ENCODE measurements at places on chromosomes 13 and 19. TPM values are rescaled to one million over a fixed set of nuclear protein-coding genes. Genes with fewer than 3 reads are reported as not detected.

DNA sequence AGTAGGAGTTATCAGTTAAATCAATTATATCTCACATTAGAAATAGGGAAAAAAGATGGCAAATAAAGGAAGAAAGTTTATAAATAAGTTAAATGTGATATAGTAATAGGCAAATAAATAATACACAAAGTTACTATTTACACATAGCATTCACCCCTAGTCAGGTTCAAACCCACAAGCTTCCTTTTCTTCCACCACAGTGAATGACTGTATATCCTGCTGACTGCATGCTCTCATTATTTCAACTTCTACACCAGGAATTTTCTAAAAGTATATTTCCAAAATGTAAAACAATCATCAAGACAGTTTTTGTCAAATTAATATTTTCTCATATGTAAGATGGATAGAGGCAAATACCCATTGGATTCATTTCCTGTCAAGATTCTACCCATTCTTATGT lies 548.6 kb upstream of the SLITRK5 start:
- H3K27me3 ChIP-seq = no peaks in the 10 kb centered on the region
- no peaks in the 10 kb centered on the region for H3K4me1 ChIP-seq
- H3K36me3 ChIP-seq = no peaks in the 10 kb centered on the region
- DNase-seq = no peak
- no peak overlapping the region for H3K4me3 ChIP-seq

DNA sequence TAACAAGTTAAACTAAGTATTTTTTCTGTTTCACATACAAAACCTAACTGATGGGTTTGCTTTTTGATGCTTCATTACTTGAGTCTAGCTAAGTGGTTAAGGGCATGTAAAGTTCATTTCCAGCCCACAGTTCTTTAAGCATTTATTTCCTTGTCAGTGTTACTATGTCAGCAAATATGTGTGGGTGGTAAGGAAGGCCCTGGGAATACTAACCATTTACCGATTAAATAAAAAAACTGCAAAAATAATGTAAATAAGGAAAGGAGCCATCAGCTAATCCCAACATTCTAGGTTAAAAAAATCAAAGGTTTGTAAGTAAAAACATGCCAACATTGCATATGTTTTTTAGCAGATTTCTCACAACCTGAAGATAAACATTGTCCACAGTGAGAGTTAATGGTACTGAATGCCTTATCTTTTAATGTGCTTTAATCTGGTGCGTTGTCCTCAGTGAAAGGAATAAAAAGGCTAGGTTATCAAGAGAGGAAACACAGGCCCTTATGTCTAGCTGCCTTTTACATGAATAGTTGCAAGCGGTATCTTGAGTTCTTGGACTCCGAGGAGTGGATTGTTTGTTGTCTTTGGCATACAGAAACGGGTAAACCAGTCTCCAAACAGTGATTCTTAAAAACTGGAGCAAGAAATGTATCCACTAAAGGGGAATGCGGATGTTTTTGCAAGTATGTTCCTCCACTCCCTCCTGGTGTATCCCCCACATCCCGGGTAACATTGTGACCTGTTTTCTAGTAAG lies 949.6 kb upstream of the SLC10A2 start:
- no peak for DNase-seq
- H3K4me3 ChIP-seq = no peak overlapping the region
- H3K27ac ChIP-seq = no peak overlapping the region
- no peaks in the 10 kb centered on the region for H3K4me1 ChIP-seq
- H3K27me3 ChIP-seq = no peaks in the 10 kb centered on the region

DNA sequence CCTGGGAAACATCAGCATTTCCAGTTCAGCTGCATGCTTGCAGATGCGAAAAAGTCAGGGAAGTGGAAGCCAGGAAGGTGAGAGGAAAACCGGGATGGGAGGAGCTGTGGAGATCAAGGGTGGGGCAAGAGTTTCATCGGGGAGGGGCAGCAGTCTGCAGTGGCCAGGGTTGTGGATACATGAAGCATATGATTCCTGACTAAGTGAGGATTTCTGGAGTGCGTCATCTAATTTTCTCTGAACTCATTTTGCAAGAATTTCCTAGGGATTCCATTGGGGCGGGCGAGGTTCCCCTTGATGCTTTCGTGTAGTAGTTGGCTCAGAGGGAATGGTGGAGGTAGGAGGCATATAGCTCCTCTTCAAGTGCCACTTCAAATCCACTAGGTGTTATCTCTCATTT lies 344.1 kb upstream of the TMTC4 start:
- H3K27ac ChIP-seq = no peak overlapping the region
- no peaks in the 10 kb centered on the region for H3K36me3 ChIP-seq
- H3K4me1 ChIP-seq = no peaks in the 10 kb centered on the region

DNA sequence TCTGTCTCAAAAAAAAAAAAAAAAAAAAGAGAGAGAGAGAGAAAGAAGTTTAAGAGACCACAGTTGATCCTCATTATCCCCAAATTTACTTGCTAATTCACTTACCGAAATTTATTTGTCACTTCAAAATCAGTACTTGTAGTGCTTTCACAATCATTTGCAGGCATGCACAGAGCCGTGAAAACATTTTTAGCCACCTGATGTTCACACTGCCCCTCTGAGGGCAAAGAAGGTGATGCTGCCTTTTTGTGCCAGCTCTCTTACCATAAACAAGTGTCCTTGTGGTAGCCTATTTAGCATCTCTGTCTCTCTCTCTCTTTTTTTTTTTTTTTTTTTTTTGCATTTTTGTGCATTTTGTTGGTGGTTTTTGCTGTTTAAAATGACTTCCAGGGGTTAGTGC lies 24.1 kb upstream of the CASP14 start:
- no peaks in the 10 kb centered on the region for H3K36me3 ChIP-seq
- no peaks in the 10 kb centered on the region for H3K4me1 ChIP-seq
- H3K27me3 ChIP-seq = peaks cover 8% of the 10 kb centered on the region
- no peak overlapping the region for H3K4me3 ChIP-seq

DNA sequence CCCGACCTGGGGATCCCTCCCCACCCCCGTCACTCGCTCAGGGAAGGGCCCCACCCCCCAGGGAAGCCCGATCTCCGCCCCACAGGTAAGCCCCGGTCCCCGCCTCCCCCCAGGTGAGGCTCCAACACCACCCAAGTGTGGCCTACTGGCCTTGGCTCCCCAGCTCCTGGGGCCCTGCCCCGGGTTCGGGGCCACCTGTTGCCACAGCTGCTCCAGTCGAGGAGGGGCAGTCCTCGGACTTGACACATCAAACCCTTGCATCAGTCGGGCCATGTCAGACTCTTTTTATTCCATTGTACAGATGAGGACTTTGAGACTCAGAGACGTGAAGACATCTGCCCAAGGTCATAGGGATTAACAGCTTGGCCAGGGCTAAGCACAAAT lies 512 bp downstream of the CC2D1A start:
- H3K27ac ChIP-seq = no peak overlapping the region
- H3K4me1 ChIP-seq = peaks cover 6% of the 10 kb centered on the region
- H3K36me3 ChIP-seq = peaks cover 13% of the 10 kb centered on the region
- peak overlapping the region; percentile 66 for H3K4me3 ChIP-seq

GRCh38 chr13:43996221-43996620 lies 116.5 kb downstream of the LACC1 start:
- no peak for DNase-seq
- H3K27me3 ChIP-seq = no peaks in the 10 kb centered on the region
- no peaks in the 10 kb centered on the region for H3K36me3 ChIP-seq
- no peak overlapping the region for H3K27ac ChIP-seq

- no peaks in the 10 kb centered on the region for H3K27me3 ChIP-seq
- peaks cover 20% of the 10 kb centered on the region for H3K4me1 ChIP-seq
- H3K27ac ChIP-seq = no peak overlapping the region
These were observed 1.9 kb downstream of the MAP1S start for GRCh38 chr19:17721111-17721628.

DNA sequence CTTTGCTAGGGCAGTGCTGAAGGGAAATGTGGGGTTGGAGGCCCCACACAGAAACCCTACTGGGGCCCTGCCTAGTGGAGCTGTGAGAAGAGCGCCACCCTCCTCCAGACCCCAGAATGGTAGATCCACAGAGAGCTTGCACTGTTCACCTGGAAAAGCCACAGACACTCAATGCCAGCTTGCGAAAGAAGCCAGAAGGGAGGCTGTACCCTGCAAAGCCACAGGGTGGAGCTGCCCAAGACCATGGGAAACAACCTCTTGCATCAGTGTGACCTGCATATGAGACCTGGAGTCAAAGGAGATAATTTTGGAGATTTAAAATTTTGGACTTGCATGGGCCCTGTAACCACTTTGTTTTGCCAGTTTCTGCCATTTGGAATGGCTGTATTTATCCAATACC lies 615.4 kb upstream of the MIR17HG start:
- no peak overlapping the region for H3K27ac ChIP-seq
- H3K27me3 ChIP-seq = no peaks in the 10 kb centered on the region
- DNase-seq = no peak

DNA sequence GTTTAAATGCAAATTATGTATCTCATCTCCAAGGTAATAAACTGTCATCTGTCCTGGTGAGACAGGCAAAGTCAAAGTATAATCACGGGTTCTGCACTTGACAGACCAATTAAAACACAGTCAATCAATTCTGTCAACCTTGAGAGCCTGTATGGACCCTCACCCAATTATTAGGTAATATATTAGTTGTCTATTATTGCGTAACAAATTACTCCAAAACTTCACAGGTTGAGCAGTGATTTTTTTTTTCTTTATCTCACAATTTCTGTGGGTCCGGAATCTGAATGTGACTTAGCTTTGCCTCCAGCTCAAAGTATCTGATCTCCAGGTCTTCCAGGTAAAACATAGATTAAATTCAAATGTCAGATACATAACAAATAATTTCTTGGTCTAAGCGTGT lies 707.4 kb upstream of the ARGLU1 start:
- H3K27ac ChIP-seq = no peak overlapping the region
- H3K4me3 ChIP-seq = no peak overlapping the region
- no peak for DNase-seq
- no peaks in the 10 kb centered on the region for H3K36me3 ChIP-seq
- no peaks in the 10 kb centered on the region for H3K4me1 ChIP-seq

DNA sequence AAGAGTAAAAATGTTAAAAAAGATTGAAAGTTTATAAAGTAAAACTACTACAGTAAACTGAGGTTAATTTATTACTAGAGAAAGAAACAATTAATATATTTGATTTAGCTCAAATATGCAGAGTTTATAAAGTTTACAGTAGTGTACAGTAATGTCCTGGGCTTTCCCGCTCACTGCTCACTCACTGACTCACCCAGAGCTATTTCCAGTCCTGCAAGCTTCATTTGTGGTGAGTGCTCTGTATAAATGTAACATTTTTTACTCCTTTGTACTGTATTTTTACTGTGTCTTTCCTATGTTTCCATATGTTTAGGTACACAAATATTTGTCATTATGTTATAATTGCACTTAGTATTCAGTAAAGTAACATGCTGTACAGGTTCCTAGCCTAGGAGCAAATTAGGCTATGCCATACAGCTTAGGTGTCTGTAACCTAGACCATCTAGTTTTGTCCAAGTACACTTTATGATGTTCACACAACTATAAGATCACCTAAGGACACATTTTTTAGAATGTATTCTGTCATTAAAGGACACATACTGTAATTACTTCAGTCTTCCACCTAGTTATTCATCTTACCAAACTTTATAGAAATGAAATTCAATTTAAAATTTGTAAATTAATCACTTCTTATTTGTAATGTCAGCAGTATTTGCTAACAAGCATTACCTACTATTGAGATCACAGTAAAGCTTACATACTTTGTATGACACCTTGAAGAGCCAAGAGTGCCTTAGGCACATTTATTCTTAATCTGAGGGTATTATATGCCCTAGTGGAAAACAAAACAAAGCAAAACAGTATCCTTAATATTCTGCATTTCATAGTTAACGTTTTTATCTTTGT lies 683.4 kb downstream of the PCDH9 start:
- H3K4me1 ChIP-seq = no peaks in the 10 kb centered on the region
- no peaks in the 10 kb centered on the region for H3K27me3 ChIP-seq
- DNase-seq = no peak
- no peak overlapping the region for H3K27ac ChIP-seq
- H3K4me3 ChIP-seq = no peak overlapping the region

GRCh38 chr13:102721800-102722231 lies 27.0 kb upstream of the METTL21C start:
- no peaks in the 10 kb centered on the region for H3K27me3 ChIP-seq
- no peak for DNase-seq
- no peak overlapping the region for H3K4me3 ChIP-seq
- H3K4me1 ChIP-seq = no peaks in the 10 kb centered on the region

- no peak overlapping the region for H3K4me3 ChIP-seq
- H3K36me3 ChIP-seq = no peaks in the 10 kb centered on the region
These were observed 374.4 kb downstream of the SPRY2 start for GRCh38 chr13:79966493-79966895.

GRCh38 chr13:83423381-83423780 lies 458.9 kb downstream of the SLITRK1 start:
- H3K27me3 ChIP-seq = no peaks in the 10 kb centered on the region
- no peak overlapping the region for H3K27ac ChIP-seq
- DNase-seq = no peak
- no peaks in the 10 kb centered on the region for H3K4me1 ChIP-seq
- no peaks in the 10 kb centered on the region for H3K36me3 ChIP-seq

DNA sequence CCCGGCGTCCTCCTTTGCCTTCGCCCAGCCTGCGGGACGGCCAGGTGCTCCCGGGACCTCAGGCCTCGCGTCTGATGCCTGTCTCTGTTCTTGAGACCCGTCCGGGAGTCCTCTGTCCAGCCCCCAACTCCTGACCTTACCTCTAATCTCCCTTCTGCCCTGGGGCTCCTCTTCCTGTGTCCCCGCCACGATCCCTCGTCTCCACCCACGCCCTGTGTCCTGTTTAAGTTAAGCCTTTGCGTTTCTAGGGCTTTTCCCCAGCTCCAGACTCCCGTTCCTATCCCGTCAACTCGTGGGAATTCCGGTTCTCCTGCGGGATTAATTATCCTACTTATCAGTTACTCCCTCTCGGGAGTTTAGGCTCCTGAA lies 686 bp downstream of the LENG8 start:
- H3K4me1 ChIP-seq = peaks cover 16% of the 10 kb centered on the region
- H3K4me3 ChIP-seq = peak overlapping the region; percentile 84
- no peaks in the 10 kb centered on the region for H3K27me3 ChIP-seq
- peak overlapping the region; percentile 98 for H3K27ac ChIP-seq

GRCh38 chr13:52173373-52173772 lies 14.0 kb upstream of the NEK3 start:
- no peak overlapping the region for H3K27ac ChIP-seq
- H3K4me1 ChIP-seq = no peaks in the 10 kb centered on the region
- peaks cover 23% of the 10 kb centered on the region for H3K36me3 ChIP-seq
- H3K27me3 ChIP-seq = no peaks in the 10 kb centered on the region
- DNase-seq = no peak

DNA sequence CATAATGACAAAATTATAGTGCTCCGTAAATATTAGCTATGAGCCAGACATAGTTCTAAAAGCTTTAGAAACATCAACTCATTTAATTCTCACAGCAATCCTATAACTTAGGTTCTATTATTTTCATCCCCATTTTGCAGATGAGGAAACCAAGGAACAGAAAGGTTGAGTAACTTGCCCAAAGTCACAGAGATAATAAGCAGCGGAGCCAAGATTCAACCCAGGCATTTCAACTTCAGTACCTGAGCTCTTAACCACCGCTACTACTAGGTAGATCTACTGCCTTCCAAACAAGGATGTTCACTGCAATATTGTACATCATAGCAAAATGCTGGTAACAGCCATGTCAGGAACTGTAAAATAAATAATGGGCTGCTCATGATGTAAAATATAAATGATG lies 39.9 kb downstream of the ELF1 start:
- H3K27ac ChIP-seq = no peak overlapping the region
- peak overlapping the region; percentile 29 for H3K4me3 ChIP-seq
- no peak for DNase-seq
- peaks cover 20% of the 10 kb centered on the region for H3K4me1 ChIP-seq
- H3K27me3 ChIP-seq = no peaks in the 10 kb centered on the region

The GFY gene
- total RNA-seq = not detected

The ZNF428 gene
- 74.3 TPM for total RNA-seq

The RUBCNL gene
- 17.1 TPM for total RNA-seq

The MIA gene
- total RNA-seq = 3.8 TPM

The KLK15 gene
- total RNA-seq = not detected

The AZU1 gene
- total RNA-seq = 6.1 TPM

The POMP gene
- 109 TPM for total RNA-seq

The KIR2DL1 gene
- total RNA-seq = not detected
